Hair follicle dermal papilla cell (primary cell): ENCODE measurements at places on chromosomes 11 and 22. TPM values are rescaled to one million over a fixed set of nuclear protein-coding genes. Genes with fewer than 3 reads are reported as not detected.

PTDSS2 gene
- 25.4 and 35.9 TPM in 2 replicates for total RNA-seq

INSC gene
- 0.36 and 0.81 TPM in 2 replicates for total RNA-seq

EPS8L2 gene
- total RNA-seq = 19.3 and 31.7 TPM in 2 replicates

MS4A3 gene
- not detected in 2 replicates for total RNA-seq
